ENCODE measurements at places on chromosomes 13 and 19. TPM values are rescaled to one million over a fixed set of nuclear protein-coding genes. Genes with fewer than 3 reads are reported as not detected.

The CYP2A6 gene
- not detected for polyA plus RNA-seq

The RCBTB2 gene
- 12.7 TPM for polyA plus RNA-seq

The SLC10A2 gene
- polyA plus RNA-seq, result not detected

The SLITRK6 gene
- 0.80 TPM for polyA plus RNA-seq

The CLDND2 gene
- polyA plus RNA-seq, result not detected

The FGF9 gene
- polyA plus RNA-seq, result 0.10 TPM

The PIN1 gene
- polyA plus RNA-seq, result 89.6 TPM

The MAST1 gene
- polyA plus RNA-seq, result 0.25 TPM

The CLIP3 gene
- polyA plus RNA-seq, result 14.7 TPM

The B9D2 gene
- 10.9 TPM for polyA plus RNA-seq

The PIP5K1C gene
- 14.2 TPM for polyA plus RNA-seq

The PRX gene
- polyA plus RNA-seq, result 2.4 TPM

The CEACAM20 gene
- polyA plus RNA-seq, result not detected

The OVOL3 gene
- polyA plus RNA-seq, result not detected

The DNAAF3 gene
- polyA plus RNA-seq, result 0.39 TPM

The TMEM38A gene
- 1.2 TPM for polyA plus RNA-seq

The ZNF878 gene
- not detected for polyA plus RNA-seq

The CATSPERD gene
- polyA plus RNA-seq, result not detected

GRCh38 chr13:49298416-49298815 lies 50.7 kb downstream of the CDADC1 start:
- no peak for DNase-seq

DNA sequence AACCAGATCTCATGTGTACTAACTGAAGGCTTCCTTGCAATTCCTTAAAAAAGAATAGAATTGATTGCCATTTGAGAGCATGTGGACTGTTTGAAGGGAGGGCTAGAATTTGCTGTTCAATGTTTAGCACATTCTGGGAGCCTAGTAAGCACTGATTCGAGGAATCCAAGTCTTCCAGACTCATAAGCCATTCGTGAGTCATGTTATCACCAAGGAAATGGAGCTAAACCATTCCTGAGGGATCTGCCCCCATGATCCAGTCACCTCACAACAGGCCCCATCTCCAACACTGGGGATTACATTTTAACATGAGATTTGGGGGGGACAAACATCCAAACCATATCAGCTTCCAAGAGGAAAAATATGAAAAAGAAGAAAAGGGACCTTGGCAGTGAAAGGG lies 276.4 kb downstream of the KCNRG start:
- no peak for DNase-seq

GRCh38 chr13:80237646-80238045 lies 103.3 kb downstream of the SPRY2 start:
- no peak for DNase-seq

- no peak for DNase-seq
Measured at GRCh38 chr19:15649526-15649925, 8.8 kb downstream of the CYP4F3 start.

GRCh38 chr19:15289673-15290072 lies 42.7 kb downstream of the BRD4 start:
- DNase-seq, result no peak

DNA sequence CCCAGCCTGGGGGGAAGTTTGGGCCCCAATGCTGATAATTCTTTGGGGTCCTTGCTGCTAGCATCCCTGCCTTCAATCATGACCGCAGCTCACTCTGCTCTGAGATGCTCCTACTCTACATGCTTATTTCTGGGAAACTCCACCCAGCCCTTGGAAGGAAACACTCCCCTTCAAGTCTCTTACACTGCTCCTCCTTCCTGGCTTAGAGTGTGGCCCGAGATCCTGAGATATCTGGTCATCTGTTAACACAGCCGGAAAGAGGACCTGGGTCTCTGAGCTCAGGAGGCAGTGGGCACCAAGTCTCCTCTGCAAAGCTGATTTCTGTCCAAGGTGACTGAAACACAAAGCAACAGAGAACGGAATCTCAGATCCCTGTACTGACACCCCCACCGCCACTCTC lies 33.0 kb downstream of the CYP4F2 start:
- no peak for DNase-seq

GRCh38 chr13:25118378-25118905 lies 22.5 kb downstream of the PABPC3 start:
- no peak for DNase-seq

DNA sequence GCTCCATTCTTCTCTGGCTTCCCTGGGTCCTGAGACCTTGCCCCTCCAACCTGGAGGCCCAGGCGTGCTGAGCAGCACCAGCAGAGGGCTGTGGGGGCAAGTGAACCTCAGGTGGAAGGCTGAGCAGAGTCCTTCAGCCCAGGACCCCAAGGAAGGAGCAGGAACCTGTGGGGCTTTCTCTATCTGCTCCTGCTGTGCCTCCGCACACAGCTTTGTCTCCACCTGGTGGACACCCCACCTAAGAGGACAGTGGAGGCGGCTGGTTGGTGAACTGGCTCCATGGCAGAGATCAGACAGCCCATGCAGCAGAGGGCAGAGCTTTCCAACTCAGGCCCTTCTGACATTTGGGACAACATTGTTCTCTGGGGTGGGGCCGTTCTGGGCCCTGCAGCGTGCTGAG lies 19.7 kb downstream of the ZFR2 start:
- DNase-seq, result no peak

GRCh38 chr13:40056898-40057619 lies 401.6 kb downstream of the COG6 start:
- DNase-seq, result no peak

GRCh38 chr13:33108620-33109019 lies 92.4 kb downstream of the KL start:
- DNase-seq, result peak; percentile 56

DNA sequence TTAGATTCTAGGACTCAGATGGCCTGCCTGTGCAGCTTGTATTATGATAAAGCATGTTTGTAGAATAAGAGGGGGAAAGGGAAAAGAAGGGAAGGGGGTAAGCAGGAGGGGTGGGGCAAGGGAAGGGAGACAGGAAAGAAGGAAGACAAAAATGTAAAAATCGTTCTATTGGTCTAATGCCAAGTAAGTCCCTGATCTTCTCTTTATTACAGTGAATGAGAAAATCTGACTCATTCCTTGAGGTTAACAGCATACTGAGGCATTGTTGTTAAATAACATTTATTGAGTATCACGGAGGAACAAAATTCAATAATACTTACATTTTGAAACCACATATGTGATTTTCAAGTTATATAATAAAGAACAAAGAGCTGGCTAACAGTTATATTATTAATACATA lies 1534.7 kb downstream of the OLFM4 start:
- DNase-seq, result no peak

DNA sequence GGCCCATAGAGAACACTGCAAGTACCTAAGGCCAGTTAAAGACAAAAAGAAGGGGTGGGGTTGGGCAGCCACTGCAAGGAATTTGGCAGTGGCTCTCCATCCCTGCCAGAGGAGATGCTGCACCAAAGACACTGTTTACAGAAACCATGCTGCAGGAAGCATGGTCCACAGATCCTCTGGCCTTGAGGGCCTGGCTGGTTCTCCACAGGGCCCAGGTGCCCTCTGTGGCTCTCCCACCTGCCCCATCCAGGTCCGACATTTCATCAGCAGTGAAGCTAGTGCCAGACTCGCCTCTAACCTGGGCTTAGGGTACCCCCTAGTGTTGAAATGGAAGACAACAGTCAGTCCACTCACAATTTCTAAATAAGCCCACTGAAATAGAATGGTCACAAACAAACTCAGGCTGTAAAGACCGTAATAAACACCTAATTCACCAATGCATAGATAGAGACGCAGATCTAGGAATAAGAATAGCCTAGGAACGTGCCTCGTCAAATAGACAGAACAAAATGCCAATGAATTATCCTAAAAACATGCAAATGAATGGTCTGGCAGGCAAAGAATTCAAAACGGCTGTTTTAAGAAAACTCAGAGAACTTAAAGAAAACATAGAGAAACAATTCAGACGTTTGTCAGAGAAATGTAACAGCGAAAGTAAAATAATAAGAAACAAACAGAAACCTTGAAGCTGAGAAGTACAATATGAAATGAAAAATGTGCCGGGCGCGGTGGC lies 23.3 kb downstream of the LYPD4 start:
- no peak for DNase-seq

- DNase-seq, result no peak
Measured at GRCh38 chr19:15788594-15789270, 1.3 kb downstream of the OR10H5 start.

DNA sequence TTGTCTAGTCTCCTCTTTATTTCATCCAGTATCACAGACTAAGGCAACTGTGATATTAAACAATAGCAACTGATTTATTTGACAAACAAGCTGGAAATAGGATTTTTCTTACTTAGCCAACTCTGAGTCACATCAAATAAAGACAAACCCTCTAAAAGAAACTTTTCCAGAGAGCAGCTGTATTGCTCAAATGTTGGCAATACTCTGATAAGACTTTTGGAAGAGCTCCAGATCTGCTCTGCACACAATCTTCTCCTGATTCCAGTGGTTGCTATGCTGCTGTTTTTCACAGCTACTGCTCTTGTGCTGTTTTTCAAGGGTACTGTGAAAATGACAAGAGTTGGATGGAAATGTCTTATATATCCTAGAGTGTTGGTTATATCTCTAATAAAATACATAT lies 1479.2 kb downstream of the SLITRK5 start:
- DNase-seq, result no peak

DNA sequence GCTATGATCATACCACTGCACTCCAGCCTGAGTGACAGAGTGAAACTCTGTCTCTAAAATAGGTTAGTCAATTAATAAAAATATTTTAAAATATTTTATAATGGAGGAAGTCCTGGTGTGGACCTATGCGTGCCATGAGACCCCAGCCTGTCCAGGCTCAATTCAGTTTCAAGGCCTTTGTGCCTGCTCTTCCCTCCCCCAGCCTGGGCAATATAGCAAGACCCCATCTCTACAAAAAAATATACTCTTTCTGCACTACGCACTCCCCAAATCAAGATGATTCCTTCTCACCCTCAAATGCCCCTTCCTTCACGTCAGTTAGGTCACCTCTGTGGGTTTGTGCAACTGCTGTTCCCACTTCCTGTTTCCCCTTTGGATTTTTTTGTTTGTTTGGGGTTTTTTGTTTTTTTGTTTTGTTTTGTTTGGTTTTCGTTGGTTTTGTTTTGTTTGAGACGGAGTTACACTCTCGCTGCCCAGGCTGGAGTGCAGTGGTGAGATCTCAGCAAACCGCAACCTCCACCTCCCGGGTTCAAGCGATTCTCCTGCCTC lies 1.4 kb upstream of the HSH2D start:
- DNase-seq, result no peak

DNA sequence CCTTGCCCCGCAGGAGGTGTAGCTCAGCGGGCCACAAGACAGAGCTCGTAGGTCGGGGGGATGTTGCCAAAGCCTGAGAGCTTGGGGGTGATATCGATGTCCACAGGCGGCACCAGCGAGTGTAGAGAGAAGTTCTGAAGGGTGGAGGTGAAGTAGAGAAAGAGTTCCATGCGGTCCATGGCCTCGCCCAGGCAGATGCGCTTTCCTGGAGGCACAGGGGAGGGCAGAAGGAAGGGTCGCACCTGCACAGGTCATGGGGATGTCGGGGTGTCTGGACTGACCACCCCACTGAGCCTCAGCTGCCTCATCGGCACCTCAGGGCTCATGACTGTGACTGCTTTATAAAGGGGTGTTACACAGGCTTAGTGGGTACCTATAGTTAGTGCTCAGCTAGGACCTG lies 37.8 kb upstream of the CYP2A13 start:
- no peak for DNase-seq

GRCh38 chr13:107124129-107124718 lies 556.3 kb upstream of the ARGLU1 start:
- DNase-seq, result no peak

DNA sequence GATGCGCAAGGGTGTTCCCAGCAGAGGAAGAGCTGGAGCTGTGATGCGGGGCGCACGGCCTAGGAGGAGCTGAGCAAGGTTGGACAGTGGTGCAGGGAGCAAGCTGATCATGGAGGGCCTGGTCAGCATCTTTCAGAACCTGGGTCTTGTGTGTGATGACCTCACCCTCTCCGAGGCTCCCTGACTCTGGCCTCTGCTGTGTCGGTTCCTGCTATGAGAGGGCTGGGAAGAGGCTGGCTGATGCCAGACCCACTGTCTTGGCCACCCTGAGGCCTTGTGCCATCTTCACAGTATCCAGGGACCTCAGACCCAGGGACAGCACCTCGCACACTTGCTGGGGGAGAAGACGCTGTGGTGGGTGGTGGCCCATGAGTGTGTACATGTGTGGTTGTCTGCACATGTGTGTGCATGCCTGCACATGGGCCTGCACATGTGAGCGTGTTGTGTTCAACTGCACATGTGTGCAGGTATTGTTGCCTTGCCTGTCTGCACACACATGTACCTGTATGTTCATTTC lies 16.5 kb upstream of the C13orf46 start:
- no peak for DNase-seq

DNA sequence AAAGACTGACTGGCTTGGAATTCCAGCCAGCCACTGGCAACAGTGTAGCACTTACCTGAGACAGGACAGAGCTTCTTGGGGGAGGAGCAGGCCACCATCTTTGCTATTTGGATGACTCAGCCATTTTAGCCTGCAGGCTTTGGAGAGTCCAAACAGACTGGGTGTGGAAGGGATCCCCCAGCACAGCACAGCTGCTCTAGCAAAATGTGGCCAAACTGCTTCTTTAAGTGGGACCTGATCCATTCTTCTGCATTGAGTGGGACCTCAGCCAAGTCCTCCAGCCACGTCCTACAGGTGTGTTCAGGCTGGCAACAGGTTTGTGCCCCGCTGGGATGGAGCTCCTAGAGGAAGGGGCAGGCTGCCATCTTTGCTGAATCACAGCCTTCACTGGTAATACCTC lies 80.0 kb downstream of the NDFIP2 start:
- DNase-seq, result no peak

- DNase-seq, result no peak
Measured at GRCh38 chr13:101493541-101493940, 41.1 kb downstream of the ITGBL1 start.

- peak; percentile 6 for DNase-seq
Measured at GRCh38 chr13:73722120-73722519, 412.1 kb downstream of the KLF12 start.

DNA sequence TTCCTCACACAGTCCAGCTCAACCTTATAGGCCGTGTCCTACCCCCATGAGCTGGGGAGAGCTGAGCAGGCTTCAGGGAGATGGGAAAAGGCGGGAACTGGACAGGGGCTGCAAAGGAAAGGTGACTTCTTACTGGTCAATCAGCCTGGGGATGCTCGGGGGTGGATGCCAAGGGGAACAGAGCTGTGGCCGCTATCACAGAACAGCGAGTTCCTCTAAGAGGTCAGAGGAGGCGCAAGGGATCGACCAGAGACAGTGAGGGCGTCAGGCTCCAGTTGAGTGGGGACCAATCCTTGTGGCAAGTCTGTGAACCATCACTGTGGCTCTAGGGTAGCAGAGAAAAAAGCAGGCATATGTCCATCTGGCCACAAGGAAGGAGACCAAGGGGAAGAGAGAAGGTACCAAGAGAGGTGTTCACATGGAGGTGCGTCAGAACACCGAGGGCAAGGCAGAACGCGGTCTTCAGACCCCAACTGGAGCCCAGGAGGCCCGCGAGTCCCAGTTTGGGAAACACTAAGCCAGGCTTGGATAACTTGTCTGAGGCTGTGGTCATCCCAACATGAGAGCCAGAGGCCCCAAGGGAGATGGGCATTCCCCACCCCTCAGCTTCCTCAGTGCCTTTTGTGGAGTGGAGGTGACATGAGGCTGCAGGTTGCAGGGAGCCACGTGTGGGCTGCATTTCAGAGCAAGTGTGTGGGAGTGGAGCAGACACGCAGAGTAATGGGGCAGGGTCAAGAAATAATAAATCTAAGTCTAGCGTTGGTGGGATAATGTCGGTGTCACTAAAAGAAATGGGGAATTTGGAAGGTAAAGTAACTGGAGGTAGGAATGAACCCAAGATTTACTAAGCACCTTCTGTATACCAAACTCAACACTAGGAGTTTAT lies 3.9 kb downstream of the F10 start:
- no peak for DNase-seq

GRCh38 chr13:109656206-109656605 lies 130.2 kb downstream of the IRS2 start:
- DNase-seq, result no peak

All from BJ (cell line).